ENCODE measurements at places on chromosomes 5 and 9.

GRCh38 chr9:131762356-131762932, 22.6 kb upstream of the RAPGEF1 start:
- DNase-seq: peak; percentile 37

GRCh38 chr5:138629392-138629791, 54.2 kb upstream of the HSPA9 start:
- DNase-seq: no peak

- DNase-seq: no peak
Observed at GRCh38 chr9:79719021-79719420, 147.3 kb downstream of the TLE4 start.

DNA sequence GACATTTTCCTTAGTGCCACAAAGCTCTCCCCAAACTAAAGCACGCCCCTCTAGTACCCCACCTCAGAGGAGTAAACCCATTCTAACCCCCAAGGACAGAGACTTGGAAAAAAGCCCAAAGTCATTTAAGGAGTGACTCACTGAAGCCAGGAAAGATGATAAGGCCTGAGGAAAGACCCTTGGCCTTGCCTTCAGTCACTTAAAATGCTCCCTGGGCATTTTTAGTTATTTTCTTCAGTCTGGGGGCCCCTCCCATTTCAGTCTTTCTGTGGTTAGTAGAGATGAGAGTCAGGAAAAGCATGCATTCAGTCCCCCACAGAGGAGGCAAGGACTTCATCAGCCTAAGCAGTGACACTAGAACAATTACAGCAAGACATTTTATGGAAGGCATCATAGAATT, 13.7 kb upstream of the TLX3 start:
- peak; percentile 14 for DNase-seq

- no peak for DNase-seq
Observed at GRCh38 chr5:164346785-164347630, 841.6 kb downstream of the MAT2B start.

GRCh38 chr5:138721979-138722378, 31.2 kb upstream of the CTNNA1 start:
- no peak for DNase-seq

- DNase-seq: no peak
Observed at GRCh38 chr5:119070578-119070827, 384 bp upstream of the DMXL1 start.

DNA sequence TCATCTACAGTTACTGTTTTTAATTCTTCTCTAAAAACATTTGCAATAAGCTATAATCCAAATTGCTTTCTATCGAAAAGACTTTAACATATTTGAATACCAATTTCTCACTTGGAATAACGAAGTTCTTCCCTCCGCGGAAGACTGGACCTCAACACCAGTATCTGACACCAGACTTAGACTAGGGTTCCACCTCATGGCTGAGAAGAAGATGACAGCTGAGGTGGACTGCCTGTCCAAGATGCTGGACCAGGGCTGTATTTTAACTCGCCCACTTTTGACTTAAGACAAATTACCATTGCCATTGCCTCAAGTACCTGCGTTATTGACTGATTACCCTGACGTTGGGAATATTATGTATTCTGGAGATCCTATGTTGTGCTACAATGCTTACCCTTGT, 34.1 kb downstream of the ZMAT2 start:
- DNase-seq: no peak

DNA sequence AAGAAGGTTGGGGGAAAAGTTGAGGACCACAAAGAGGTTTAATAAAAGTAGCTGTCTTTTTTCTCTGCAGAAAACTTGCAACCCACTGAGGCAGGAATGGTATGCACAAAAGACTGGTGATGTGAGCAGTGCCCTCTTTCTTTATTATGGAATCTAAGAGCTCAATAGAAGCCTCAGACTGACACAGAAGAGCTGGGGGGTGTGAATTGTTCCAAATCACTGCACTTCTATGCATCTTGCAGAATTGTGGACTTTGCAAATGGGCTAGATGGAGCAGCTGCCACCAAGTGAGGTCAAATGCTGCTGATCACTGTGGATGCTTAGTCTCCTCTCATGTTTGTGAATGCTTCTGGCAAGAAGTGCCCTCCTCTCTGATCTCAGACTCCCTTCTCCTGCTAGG, 227.1 kb downstream of the ZSWIM6 start:
- no peak for DNase-seq

- DNase-seq: peak; percentile 22
Observed at GRCh38 chr5:83472508-83473345, 1.2 kb downstream of the VCAN start.

DNA sequence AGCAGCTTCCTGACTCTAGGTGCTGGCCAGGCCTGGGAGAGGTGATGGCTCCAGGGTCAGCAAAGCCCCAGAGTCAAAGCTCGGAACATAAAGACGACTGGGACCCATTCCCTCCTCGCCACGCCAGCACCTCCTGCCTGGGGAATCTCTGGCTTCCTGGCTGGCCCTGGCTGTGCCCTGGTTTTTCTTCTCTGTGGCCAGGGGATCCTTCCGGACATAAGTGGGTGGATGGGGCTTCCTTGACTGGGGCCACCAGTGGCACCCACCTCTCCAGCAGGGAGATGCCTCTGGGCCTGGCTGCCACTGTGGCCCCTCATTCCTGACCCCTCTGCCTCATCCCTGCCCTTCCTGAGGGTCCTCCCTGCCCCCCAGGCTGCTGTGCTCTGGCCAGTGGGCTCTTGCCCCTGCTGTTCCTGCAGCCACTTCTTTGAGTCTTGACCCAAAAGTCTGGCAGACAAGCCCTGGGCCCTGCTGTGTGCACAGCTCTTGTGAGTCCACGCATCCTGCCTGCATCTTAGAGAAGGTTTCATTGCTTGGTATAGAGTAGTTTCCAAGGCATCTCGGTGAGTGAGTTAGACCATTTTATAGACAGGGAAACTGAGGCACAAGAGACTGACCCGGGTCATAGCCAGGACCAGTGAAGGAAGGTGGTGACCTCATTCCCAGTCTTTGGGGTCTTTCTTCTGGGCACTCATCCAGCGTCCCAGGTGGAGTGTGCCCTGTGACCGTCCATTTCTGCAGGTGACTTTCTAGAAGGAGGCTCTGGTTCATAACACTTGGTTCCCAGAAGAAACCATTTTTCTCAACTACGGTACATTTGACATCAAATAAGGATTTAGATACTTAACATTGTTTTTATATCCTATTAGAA, 17.3 kb upstream of the LPCAT1 start:
- no peak for DNase-seq

GRCh38 chr9:101462558-101462957, 27.0 kb upstream of the ALDOB start:
- peak; percentile 81 for DNase-seq

GRCh38 chr9:92737611-92738299, 26.9 kb downstream of the BICD2 start:
- no peak for DNase-seq

GRCh38 chr5:124812771-124813358, 66.4 kb upstream of the ZNF608 start:
- DNase-seq: no peak

DNA sequence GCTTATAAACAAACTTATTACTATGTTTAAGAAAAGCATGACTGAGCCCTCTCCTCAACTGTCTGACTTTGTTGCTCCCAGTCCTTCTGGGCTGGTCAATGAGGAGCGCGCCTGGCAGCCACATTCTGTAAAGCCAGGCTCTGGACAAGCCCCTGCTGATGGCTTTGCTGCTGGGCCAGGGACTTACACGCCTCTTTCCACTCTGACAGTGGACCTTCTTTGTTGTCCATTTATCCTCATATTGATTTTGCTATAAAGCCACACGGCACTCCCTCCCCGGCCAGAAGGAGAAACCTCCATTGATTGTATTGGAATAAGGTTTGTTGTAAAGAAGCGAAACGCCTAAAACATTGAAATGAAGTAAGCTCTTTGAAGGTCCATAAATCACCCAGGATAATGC, 50.6 kb downstream of the C5orf15 start:
- DNase-seq: no peak

DNA sequence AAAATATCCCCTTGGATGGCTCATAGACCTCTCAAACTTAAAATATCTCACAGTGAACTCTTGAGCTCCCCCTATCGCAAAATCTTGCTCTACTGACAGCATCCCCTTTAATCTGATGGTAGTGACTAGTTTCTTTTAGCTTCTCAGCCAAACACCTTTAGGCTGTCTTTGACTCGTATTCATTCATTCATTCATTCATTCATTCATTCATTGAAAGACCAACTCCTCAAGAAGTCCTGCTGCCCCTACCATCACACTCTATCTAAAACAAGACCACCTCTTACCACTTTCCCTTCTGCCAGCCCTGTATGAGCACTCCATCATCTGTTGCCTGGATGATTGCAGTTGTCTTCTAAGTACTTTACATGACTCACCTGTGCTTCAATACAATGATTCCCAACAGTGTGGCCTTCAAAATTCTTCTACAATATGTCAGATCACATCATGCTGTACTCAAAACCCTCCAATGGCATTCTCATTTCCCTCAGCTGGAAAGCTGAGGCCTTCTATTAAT, 46.8 kb downstream of the ITGA2 start:
- DNase-seq: no peak

GRCh38 chr5:135493406-135494180, 41.4 kb upstream of the TIFAB start:
- DNase-seq: peak; percentile 87

- no peak for DNase-seq
Observed at GRCh38 chr5:90326995-90327394, 82.6 kb downstream of the CETN3 start.

GRCh38 chr5:173826428-173827350, 61.5 kb upstream of the CPEB4 start:
- no peak for DNase-seq

- peak; percentile 29 for DNase-seq
Observed at GRCh38 chr5:168947212-168947868, 353.6 kb downstream of the SLIT3 start.

DNA sequence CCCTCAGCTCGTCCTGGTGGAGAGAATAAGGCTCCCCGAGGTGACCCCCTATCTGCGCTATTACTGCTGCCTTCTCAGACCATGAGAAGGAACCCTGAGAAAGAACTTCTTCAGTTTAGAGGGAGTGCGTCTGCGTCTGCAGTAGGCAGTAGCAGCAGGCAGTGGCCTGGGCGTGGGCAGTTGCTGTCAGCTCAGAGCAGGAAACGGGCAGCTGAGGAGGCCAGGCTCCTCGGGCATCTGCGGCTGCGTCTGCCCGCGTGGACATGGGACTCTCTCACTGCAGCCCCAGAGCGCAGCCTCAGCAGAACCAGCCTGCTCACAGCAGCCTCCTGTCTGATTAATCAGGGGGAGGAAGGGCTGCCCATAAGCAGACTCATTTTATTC, 49.8 kb upstream of the FCN1 start:
- DNase-seq: no peak

- DNase-seq: no peak
Observed at GRCh38 chr9:86669422-86669821, 277.9 kb downstream of the GAS1 start.

DNA sequence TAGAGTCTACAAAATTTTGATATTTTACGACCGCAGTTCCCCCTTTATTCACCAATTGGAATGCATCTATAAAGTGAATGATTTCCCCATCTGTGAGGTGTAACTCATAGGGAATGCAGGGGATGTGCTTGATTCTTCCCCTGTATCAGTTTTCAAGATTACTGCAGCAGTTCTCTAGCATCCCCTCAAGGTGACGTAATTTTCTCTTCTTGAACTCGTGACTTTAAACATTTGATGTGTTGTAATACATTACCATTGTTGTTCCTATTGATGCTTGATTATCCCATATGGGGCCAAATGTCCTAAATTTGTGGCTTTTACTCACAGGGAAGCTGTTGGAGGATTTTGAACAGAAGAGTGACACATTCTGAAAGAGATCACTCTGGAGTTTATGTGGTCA, 240.2 kb downstream of the CD180 start:
- no peak for DNase-seq

DNA sequence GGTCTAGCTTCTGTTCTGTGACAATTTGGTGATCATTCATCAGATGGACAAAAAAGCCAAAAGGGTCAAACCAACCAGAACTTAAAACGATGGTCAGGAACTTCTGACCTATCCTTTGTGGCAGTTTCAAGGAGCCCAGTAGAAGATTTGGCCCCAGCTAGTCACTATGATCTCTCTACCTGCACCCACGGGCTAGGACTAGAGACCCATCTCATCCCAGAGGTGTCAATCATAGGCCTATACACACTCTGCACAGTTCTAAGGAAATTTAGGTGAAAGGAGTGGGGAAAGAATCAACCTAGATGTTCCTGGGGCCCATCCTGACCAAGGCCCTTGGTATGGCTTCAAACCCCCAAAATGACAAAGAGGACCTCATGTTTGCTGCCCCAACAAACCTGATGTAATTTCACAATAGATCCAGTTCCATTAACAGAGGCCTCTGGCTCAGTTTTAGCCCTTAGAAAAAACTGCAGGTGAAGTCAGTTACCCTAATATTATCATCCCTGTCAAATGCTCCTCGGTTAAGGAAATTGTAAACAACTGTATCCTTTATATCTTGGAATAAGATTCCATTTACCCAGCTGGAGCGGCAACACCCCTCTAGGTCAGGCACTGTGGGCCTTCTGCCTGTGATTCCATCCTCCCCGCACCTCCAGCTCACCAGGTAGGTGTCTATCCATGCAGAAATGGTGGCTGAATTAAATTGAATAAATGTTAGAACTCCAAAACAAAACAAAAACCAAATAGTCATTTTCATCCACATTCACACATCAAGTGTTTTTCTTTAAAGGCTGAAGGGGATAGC, 138.7 kb downstream of the ENC1 start:
- no peak for DNase-seq

DNA sequence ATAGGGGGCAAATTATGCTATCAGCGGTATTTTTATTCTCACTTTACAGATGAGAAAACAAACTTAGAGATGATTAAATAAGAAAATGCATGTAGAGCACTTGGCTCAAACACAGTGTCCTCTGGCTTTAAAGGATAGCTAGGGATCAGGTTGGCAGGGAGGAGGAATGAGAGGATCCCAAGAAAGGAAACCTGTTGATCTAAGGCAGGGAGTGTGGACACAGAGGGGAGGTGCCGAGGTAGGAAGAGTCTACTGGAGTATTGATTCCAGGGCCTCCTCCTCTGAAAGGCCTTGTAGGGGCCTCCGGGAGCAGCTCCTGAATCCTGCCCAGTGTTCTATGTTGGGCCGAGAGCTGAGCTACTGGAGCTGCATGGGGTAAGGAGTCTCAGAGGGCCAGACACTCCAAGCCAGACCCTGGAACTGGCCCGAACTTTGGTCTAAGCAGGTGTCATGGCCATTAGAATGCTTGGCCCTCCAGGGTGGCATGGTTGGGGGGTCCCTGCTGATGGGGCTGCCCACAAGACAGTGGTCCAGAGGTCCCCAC, 30.4 kb upstream of the TCF7 start:
- no peak for DNase-seq
